ENCODE measurements at places on chromosomes 3 and 15.

DNA sequence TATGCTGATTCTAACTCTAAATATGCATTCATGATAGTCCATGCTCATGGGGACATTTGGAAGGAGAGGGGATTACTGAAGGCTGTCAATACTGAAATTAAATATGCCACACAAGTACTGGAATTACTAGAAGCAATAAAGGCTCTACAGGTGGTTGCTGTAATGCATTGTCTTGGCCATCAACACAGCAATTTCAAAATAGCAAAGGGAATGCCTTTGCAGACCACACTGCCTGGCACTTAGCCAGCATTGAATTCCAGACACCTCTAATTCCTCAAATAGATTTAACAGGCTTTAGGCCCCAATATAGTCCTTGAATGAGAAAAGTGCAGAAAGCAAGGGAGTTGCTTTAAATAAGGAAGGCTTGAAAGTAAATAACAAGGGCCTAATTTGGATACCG is 115.8 kb upstream of the PLCL2 start:
- DNase-seq, result no peak

DNA sequence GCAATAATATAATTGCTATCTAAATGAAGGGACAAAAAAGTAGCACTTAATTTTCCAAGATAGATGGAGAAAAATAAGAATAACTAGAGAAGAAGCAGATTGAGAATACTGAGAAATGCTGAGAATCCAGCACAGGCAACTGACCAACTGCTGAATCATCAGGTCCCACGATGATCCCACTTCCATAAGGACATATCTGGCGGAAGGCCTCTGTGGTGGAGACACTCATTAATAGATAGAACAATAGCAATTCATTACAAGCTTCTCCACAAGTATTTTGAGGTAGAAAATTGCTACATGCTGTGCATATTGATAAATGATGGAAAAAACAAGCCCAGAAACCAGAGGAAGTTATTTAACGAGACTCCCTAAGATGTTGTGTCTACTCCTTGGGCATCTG is 105.9 kb downstream of the DUT start:
- DNase-seq, result no peak

GRCh38 chr15:36059596-36059995 is 513.6 kb upstream of the DPH6 start:
- DNase-seq, result no peak

GRCh38 chr15:62254137-62254934 is 89.3 kb upstream of the C2CD4B start:
- peak; percentile 56 for DNase-seq

DNA sequence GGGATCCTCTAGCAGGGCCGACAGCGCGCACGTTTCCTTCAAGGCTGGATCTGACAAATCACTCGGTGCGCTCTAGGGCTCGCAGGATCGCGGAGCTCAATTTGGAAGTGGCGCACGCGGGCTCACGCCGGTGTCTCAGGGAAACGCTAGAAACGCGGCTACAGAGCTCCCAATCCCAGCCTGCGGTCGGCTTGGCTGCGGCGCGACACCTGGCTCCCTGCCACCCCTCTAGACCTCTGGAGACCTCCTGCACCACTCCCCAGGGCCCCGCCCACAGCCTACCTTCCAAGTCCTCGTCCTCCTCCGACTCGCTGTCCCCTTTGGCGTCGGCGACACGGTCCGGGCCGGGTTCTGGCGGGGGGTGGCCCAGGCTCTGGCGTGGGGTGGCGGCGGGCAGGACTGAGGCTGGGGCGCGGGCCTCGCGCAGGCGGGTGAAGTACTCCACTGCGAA is 596 bp downstream of the PRKAR2A start:
- peak; percentile 17 for DNase-seq

- DNase-seq, result no peak
These were observed 242.1 kb downstream of the ZIC1 start for GRCh38 chr3:147651107-147651778.

- no peak for DNase-seq
These were observed 111.5 kb upstream of the SELENOK start for GRCh38 chr3:54003136-54003535.

GRCh38 chr15:80118956-80119355 is 33.8 kb upstream of the FAH start:
- DNase-seq, result no peak

- no peak for DNase-seq
These were observed 56.2 kb downstream of the SLC6A6 start for GRCh38 chr3:14458434-14459275.

GRCh38 chr15:57640930-57641682 is 49.4 kb downstream of the MYZAP start:
- DNase-seq, result no peak

GRCh38 chr3:107416886-107417285 is 39.6 kb downstream of the CCDC54 start:
- DNase-seq, result no peak

DNA sequence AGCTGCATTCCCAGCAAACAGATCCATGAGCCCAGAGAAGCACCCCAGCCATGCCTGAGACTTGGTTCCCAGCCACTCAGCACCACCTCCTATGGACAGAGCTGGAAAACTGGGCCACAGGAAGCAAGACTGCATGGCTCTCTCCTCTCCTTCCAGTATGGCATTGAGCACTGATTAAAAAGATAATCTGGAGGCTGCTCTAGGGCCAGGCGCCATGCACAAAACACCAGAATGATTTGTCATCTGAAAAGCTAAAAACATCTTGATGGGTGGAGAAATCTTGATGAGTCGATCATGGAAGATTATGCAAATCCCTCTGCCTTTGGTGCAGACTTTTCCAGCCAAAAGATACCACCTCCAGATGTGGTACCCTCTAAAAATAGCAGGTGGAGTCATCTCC is 62.7 kb upstream of the MRPS22 start:
- DNase-seq, result no peak

Data from stimulated activated CD4-positive, alpha-beta T cell treated with anti-CD3 and anti-CD28 coated beads, Interleukin-1b, Interleukin-23, amount 100 ng/mL, for 24 hours (primary cell).